ENCODE measurements at places on chromosomes 16 and 17. TPM values are rescaled to one million over a fixed set of nuclear protein-coding genes. Genes with fewer than 3 reads are reported as not detected.
A peak's percentile ranks its signal among the peaks of the same experiment; 100 is the strongest.

- H3K4me1 ChIP-seq: no peaks in the 10 kb centered on the region
- H3K27ac ChIP-seq: no peak overlapping the region
These were observed 43.4 kb upstream of the CRHR1 start for GRCh38 chr17:45740553-45741330.

- peaks cover 22% of the 10 kb centered on the region for H3K4me1 ChIP-seq
- H3K27ac ChIP-seq: peak overlapping the region; percentile 54
- peak overlapping the region; percentile 28 for H3K4me3 ChIP-seq
- no peak for DNase-seq
- peaks cover 9% of the 10 kb centered on the region for H3K36me3 ChIP-seq
These were observed 8.8 kb downstream of the RPL19 start for GRCh38 chr17:39208893-39209292.

GRCh38 chr16:17759451-17760390 is 289.0 kb upstream of the XYLT1 start:
- no peaks in the 10 kb centered on the region for H3K4me1 ChIP-seq
- H3K4me3 ChIP-seq: no peak overlapping the region
- no peak overlapping the region for H3K27ac ChIP-seq
- no peaks in the 10 kb centered on the region for H3K36me3 ChIP-seq

DNA sequence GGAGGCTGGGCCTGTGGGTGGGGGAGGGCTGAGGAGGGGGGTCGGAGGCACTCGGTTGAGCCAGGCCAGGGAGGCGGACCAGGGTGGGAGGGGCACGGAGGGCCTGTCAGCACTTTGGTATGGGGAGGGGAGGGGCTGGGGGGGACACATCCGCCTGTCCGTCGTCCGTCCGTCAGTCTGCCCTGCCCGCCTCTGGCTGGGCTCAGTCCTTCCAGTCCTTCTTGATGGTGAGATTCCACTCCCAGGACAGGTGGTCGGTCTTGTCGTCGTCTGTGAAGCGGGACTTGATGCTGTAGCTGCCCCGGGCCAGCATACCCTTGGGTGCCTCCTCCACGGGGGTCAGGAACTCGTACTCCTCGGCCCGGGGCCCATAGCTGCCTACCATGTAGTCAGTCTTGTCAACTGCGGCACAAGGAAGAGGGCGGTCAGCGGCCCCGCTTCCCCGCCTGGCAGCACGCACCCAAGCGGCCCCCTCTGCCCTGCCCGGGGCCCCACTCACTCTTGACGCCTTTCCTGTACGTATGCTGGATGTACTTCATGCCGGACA is 2.4 kb downstream of the ARHGDIA start:
- H3K27ac ChIP-seq: peak overlapping the region; percentile 94
- peaks cover 66% of the 10 kb centered on the region for H3K4me1 ChIP-seq
- DNase-seq: peak; percentile 92
- H3K27me3 ChIP-seq: no peaks in the 10 kb centered on the region
- H3K4me3 ChIP-seq: peak overlapping the region; percentile 81

DNA sequence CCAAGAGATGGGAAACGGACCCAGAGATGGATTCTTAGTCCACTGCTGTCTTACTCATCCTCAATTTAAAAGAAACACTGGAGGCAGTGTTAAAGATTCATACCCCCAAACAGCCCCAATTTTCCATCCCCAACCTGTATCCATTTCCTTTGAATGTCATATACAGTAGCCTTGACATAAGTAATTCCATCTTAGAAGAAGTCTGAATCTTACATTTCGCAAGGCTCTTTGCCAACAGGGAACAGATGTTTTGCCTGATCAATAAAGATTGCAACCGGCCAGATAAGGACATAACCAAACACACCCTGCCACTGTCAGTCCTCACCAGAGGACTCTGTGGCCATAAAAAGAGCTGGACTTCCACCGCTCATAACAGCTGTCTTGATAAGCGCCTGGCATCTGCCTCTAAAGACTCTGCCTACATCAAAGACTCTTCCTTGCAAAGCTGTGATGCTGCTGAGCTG is 59.0 kb upstream of the MED9 start:
- no peak overlapping the region for H3K4me3 ChIP-seq
- H3K36me3 ChIP-seq: peaks cover 2% of the 10 kb centered on the region
- DNase-seq: no peak
- peaks cover 3% of the 10 kb centered on the region for H3K27me3 ChIP-seq
- H3K4me1 ChIP-seq: peaks cover 28% of the 10 kb centered on the region
- H3K27ac ChIP-seq: no peak overlapping the region

The C17orf50 gene
- not detected for total RNA-seq

The RAB26 gene
- 0.80 TPM for total RNA-seq

The NIP7 gene
- total RNA-seq: 17.2 TPM
